ENCODE measurements at places on chromosomes 6 and 20.

- DNase-seq, result no peak
These were observed 13.5 kb downstream of the MANBAL start for GRCh38 chr20:37302981-37303380.

GRCh38 chr6:121940728-121941127 is 458.7 kb upstream of the HSF2 start:
- no peak for DNase-seq

DNA sequence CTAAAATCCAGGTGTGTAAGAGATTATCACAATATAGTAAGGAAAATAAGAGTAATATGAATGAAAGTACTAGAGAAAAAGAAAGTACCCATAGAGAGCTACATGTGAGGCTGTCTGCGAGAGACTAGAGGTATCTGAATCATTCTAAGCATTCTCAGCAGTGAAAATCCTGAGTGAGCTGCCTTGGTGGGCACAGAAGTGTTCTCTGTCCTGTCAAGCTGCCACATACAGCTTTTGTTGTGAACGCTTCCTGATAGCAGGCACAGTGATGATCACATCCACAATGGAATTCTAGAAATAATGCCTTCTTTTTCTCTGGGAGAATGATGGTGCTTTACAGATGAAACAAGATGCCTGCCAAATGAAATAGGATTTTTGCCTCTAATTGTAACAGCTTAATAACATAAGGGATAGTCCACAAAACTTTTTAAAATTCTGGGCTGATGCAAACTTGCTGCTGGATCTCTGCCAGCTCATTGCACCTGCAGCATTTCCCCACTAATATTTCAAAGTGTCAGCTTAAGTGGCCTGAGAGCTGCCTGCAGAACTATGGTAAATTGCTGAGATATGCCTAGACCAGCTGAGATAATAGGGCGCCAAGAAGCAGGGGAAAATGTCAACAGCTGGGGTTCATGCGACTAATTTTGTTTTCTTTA is 620.5 kb downstream of the DOK5 start:
- no peak for DNase-seq

DNA sequence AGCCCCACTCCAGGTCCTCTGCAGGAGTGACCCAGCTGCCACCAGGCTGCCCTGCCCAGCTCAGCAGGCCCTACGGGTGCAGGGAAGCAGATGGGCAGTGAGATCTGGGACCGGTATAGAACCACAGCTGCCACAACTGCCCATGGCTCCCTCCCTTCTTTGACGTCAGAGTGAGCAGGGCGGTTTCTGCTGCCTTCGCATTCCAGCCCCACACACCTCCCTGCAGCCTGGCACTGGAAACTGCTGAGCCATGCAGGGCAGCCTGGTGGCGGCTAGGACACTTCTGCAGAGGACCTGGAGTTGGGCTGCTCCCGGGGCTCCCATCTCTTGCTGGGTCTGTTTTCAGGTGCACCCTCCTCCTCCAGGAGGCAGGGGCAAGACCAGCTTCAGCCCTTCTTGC is 101.6 kb upstream of the CD93 start:
- DNase-seq, result no peak

- DNase-seq, result no peak
These were observed 891 bp upstream of the POU3F2 start for GRCh38 chr6:98833307-98834059.

- DNase-seq, result no peak
These were observed 16.7 kb upstream of the MAK start for GRCh38 chr6:10854922-10855632.

- no peak for DNase-seq
These were observed 32.2 kb downstream of the E2F3 start for GRCh38 chr6:20433929-20434328.
